Left cardiac atrium (tissue), 4 donors: ENCODE measurements at places on chromosomes 5 and 9. TPM values are rescaled to one million over a fixed set of nuclear protein-coding genes. Genes with fewer than 3 reads are reported as not detected.

ALDH1A1 gene
- 45.0 TPM for total RNA-seq

ADGRD2 gene
- not detected for total RNA-seq

LCN15 gene
- 1.1 TPM for total RNA-seq

PCDHB3 gene
- 1.3 TPM for total RNA-seq

S1PR3 gene
- 25.3 TPM for total RNA-seq

NUTM2G gene
- not detected for total RNA-seq

SLC46A2 gene
- not detected for total RNA-seq

SPOUT1 gene
- 18.5 TPM for total RNA-seq

TAF1L gene
- total RNA-seq = not detected

STPG3 gene
- 0.59 TPM for total RNA-seq

TRAF1 gene
- total RNA-seq = 3.3 TPM

TLX3 gene
- not detected for total RNA-seq

SH3TC2 gene
- total RNA-seq = 3.1 TPM

EGFL7 gene
- 86.6 TPM for total RNA-seq

OLFM1 gene
- 13.9 TPM for total RNA-seq

PCDHGC4 gene
- 1.7 TPM for total RNA-seq

OR1Q1 gene
- total RNA-seq = not detected

SOHLH1 gene
- total RNA-seq = not detected

C5orf52 gene
- not detected for total RNA-seq
